ENCODE measurements at places on chromosomes 6 and 20. TPM values are rescaled to one million over a fixed set of nuclear protein-coding genes. Genes with fewer than 3 reads are reported as not detected.

BMP2 gene
- 8.7 TPM for total RNA-seq

DNA sequence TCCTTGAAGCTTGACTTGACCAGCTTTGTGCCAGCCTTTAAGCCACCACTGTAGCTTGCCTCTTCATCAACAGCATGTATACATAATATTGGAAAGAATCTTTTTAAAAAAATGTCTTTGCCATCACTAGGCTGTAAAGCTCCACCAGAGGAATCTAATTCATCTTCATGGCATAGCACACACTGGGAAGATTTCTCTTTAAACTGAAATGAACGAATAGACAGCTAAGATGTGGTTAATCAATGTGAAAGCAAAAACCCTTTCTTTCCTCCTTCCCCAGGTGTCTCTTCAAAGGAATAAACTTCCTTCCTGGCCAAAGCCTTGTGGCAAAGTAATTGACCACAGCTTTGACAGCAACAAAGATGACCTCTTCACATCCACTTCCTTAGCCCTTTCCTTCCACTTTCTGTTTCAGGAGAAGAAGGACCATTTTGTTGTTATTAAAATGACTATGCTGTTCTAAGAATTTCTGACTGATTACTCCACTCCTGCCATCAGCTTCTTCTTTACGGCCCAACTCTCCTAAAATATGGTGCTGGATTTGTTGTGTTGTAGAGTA, 428.7 kb upstream of the SOX4 start:
- no peaks in the 10 kb centered on the region for H3K27me3 ChIP-seq
- peaks cover 3% of the 10 kb centered on the region for H3K4me1 ChIP-seq
- H3K4me3 ChIP-seq: no peak overlapping the region
- no peaks in the 10 kb centered on the region for H3K36me3 ChIP-seq
- H3K27ac ChIP-seq: no peak overlapping the region

GRCh38 chr20:33835615-33836172, 24.5 kb downstream of the CHMP4B start:
- H3K27ac ChIP-seq: no peak overlapping the region
- H3K36me3 ChIP-seq: peaks cover 2% of the 10 kb centered on the region
- peak; percentile 33 for DNase-seq
- no peak overlapping the region for H3K4me3 ChIP-seq

- H3K36me3 ChIP-seq: no peaks in the 10 kb centered on the region
- no peaks in the 10 kb centered on the region for H3K4me1 ChIP-seq
- no peaks in the 10 kb centered on the region for H3K27me3 ChIP-seq
- DNase-seq: no peak
Observed at GRCh38 chr20:7926323-7926722, 13.9 kb downstream of the HAO1 start.

- H3K27me3 ChIP-seq: no peaks in the 10 kb centered on the region
- DNase-seq: no peak
- H3K36me3 ChIP-seq: no peaks in the 10 kb centered on the region
- no peak overlapping the region for H3K4me3 ChIP-seq
Observed at GRCh38 chr6:16925461-16925860, 164.2 kb upstream of the ATXN1 start.
